Stimulated activated CD4-positive, alpha-beta T cell treated with anti-CD3 and anti-CD28 coated beads, Interleukin-2, amount 100 ng/mL, for 24 hours (primary cell): ENCODE measurements at places on chromosomes 7 and 10.

DNA sequence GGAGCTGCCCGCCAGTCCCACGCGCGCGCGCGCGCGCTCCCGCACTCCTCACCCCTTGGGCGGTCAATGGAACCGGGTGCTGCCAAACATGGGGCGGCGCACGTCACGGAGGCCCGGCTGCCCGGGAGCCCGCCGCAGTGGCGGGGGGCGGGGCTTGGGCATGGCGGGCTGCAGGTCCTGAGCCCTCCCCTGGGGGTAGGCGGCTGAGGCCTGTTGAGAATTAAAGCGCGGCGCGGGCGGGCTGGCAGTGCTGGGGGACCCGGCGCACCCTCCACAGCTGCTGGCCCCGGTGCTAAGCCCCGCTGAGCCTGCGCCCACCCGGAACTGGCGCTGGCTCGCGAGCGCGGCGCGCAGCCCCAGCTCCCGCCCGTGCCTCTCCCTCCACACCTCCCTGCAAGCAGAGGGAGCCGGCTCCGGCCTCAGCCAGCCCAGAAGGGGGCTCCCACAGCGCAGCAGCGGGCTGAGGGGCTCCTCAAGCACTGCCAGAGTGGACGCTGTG, 634.2 kb downstream of the ANKRD7 start:
- DNase-seq: no peak

DNA sequence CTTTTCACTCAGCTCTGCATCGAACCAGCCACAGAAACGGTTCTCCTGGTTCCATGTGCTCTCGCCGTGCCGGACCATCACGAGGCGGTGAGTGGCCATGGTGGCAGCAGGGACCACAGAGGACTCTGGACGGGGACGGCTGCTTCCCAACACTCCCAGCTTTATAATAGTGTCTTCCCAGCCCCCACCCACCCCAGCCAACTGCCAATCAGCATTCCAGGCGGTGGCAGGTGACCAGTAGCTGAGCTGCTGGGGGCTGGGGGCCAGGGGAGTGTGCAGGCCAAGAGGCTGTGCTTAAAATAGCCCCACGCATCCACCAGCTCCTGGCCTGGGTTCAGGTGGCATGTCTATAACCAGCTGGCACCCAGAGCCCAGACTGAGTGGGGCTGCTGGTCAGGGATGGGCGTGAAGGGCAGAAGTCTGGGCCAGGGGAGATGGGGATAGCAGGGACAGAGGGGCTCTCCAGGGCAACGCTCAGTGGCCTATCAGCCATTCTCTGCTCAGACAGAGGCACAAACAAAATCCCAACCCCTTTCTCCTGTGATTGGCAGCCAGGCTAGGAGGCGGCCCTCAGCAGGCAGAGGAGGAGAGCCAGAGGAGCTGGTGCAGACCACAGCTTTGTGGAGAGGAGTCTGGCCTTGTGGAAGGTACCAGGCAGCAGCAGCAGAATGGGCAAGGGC, at the start of gene PGAM2:
Gene PGAM2 (minus strand): TSS at position 137 of the 680 bp plus-strand sequence. CDS start 38 bp downstream, at position 99.
- DNase-seq: peak; percentile 41

DNA sequence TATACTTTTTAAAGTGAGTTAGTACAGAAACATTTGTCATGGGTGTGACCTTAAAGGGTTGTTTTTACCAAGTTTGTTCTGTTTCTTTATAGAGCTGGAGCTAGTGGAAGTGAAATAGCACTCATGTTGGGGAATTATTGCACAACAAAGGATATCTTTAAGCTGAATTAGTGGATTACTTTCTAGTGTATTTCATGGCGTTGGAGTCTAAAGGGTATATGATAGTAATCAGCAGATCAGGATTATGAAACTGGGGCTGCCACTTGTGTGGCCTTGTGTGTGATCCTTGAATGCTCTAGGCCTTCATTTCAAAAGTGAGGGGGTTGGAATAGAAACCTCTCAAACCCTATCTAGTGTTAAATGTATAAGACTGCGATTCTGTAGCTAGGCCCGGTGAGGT, 123.6 kb downstream of the LYZL1 start:
- no peak for DNase-seq

DNA sequence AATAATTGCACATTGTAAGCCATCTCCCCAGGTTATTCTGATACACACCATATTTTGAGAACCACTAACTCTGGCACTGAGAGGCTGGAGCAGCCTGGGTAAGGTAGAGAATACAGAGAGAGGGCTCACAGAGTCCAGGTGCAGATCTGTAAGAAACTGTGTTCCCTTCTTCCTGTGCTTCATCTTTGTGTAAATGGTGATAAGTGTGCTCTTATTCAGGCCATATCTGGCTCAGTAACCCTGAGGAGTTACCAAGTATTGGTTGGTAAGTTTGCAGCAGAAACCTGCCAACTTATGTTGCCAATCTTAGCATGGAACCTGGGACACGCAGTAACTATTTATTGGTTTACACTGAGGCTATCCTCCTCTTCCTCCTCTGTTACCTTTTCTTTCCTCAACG, 16.2 kb upstream of the ICA1 start:
- no peak for DNase-seq

- DNase-seq: peak; percentile 42
These were observed 471 bp downstream of the PFKP start for GRCh38 chr10:3067859-3068179.

GRCh38 chr10:6711881-6712280, 131.8 kb upstream of the PRKCQ start:
- DNase-seq: no peak

GRCh38 chr7:83870515-83870914, 221.6 kb upstream of the SEMA3E start:
- DNase-seq: no peak
